ENCODE measurements at places on chromosomes 16 and 17.

GRCh38 chr16:88539261-88539651, 30.9 kb upstream of the ZC3H18 start:
- no peak for DNase-seq

DNA sequence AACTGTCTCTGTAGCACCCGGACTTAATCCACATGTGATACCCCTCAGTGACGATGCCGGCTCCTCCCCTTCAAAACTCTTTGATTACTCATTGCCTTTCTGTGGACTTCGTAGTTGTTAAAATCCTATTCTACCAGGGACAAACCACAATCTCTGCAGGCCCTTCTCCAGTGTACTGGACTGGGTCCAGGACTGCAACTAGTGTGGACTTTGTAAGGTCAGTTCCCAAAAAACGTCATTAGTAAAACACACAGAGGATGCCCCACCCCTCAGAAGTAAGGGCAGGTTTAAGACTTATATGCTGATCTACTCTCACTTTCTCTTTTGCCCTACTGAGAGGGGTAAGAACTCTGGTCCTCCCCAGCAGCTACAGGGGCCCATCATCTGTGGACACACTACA, 10.5 kb upstream of the NUDT7 start:
- DNase-seq = no peak

- no peak for DNase-seq
These were observed 171.8 kb downstream of the WSCD1 start for GRCh38 chr17:6241996-6242395.

DNA sequence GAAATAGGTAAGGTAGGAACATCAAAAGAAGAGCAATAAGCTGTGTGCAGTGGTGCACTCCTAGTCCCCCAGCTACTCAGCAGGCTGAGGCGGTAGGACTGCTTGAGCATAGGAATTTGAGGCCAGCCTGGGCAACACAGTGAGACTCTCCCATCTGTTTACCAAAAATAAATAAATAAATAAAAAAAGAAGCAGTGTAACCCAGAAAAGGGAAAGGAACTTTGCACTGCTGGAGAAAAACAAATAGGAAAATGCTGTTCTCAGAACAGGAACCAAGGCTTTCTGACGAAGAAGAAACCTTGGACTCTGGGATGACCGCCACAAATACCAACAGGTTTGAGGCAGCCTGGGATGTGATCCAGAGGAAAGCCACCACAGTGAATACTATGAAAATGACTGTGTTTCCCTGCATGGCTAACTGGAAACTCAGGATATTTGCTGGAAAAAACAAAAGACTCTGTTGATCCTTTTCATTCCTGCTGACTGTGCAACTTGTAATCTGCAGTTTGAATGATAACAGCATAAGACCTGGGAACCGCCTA, 41.2 kb downstream of the TTC19 start:
- no peak for DNase-seq

DNA sequence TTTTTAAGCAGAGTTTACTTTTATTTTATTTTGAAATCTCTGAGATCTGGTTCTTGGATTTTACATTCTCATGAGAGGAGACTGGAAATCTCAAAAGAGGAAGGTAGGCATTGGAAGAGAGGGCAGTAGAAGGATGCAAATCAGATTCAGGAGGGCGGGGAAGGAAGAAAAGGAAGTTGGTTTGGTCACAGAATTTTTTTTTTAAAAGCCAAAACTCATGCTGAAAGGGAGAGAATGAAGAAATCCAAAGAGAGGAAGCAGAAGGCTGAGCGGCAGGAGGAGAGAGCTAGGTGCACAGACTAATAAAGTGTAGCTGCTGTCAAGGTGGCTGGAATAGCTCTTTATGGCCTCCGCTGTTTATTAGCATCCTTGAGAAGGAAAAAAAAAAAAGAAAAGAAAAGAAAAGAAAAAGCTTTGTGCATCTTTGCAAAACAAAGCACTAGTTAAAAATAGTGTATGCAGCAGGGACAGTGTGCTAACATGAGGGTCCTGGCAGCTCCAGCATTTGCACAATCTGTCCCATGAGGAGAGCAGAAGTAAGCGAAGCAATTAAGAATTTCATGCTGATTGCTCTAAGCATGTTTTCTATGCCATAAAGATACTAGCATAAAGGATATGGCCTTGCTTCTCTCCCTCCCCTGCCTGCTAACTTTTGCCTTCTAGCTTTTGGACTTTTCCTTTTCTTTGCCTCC, 194.2 kb downstream of the ZFHX3 start:
- no peak for DNase-seq

- DNase-seq = no peak
These were observed 3.5 kb downstream of the MYO15B start for GRCh38 chr17:75590849-75591721.

DNA sequence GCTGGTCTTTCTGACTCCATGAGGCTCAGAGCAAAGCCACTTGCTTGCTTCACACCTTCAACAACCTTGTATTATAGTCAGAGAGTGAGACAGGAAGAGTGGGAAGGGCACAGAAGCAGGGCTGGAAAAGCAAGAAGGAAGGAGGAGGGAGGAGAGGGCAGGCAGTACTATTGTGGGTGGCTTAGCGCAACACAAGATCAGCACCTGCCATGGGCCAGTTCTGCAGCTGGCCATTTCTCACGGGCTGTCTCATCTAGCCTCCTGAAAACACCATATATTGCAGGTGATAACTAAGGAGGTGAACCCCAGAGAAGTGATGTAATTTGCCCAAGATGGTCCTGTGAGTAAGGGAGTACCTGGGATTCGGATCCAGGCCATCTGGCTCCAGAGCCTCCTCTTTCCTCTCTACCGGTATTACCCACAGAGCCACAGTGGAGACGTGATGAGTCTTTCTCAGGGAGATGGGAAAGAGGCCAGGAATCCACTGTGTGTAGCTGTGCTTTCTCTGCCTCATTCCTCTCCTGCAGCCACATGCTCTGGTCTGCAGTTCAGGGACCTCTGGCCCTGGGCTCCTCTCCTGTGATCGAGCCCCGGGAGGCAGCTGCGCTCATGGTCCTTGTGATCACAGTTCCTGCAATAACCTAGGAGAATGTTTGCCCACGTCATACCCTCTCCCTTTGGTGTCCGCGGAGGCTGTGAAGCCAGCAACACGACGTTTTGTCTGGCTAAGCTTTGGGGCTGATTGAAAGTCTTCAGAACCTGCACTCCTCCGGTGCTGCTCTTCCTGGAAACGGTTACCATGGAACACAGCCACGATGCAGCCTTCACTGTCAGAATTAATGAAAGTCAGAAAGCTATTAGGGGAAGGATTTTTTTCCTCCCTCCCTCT, 178.1 kb upstream of the CCL2 start:
- DNase-seq = no peak

DNA sequence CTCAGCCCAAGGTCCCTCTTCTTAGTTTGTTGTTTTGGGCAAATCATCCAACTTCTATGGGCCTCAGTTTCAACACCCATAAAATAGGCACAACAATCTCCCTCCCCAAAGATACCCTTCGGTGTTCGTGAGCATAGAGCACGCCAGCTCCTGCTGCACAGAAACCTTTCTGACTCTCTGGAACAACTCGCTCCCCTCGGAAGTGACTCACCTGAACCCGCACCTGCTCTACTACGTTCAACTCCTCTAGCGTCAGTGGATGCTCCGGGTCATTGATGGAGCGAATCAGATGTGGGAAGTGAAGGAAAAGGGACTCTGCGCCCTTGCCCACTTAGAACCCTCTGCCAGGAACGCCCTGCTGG, 445 bp downstream of the CIAO2B start:
- no peak for DNase-seq

DNA sequence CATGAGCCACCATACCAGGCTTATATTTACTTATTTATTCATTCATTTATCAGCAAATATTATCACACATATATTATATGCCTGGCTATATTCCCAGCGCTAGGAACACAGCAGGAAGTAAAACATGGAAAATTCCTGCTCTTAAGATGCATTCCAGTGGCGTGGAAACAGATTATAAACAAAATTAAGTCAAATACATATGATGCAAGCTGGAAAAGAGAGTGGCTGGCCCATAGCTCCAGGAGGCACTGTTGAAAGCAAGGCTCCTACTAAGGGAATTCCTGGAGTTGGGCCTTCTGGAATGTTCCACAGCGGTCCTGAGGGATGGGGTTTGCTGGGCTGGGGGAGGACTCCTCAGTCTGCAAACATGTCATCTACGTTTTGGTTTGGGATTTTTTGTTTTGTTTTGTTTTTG, 18.4 kb downstream of the ADCY9 start:
- DNase-seq = no peak

- DNase-seq = no peak
These were observed 84.9 kb upstream of the CDC42EP4 start for GRCh38 chr17:73396431-73397277.

GRCh38 chr17:46138473-46138872, 54.8 kb downstream of the KANSL1 start:
- no peak for DNase-seq

DNA sequence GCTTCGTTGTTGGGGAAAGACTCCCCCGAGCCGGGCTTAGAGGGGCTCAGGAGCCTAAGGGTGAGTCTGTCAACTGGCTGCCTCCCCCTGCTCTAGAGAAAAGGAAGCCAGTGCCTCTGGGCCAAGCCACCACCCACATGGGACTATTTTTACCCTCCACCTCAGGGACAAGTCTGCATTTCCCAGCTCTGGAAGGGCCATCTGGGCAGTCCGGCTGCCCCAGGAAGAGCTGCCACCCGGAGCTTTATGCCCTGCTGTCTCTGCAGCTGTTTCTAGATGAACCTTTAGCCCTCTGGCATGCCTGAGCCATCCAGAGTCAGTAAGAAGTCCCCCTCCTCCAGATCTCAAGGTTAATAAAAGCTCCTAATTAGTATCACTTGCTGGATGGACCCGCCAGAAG, 5.3 kb upstream of the RPRML start:
- DNase-seq = no peak

GRCh38 chr17:35183332-35183731, 10.9 kb downstream of the SLC35G3 start:
- DNase-seq = no peak

Data from stimulated activated effector memory CD8-positive, alpha-beta T cell treated with anti-CD3 and anti-CD28 coated beads, Interleukin-12 subunit alpha, Interleukin-12 subunit beta, amount 100 ng/mL, for 72 hours (primary cell).